ENCODE measurements at places on chromosomes 12 and 14. TPM values are rescaled to one million over a fixed set of nuclear protein-coding genes. Genes with fewer than 3 reads are reported as not detected.

E2F7 gene
- total RNA-seq: 32.7 TPM

DAO gene
- not detected for total RNA-seq

MGP gene
- total RNA-seq: 3.2 TPM

CCDC196 gene
- total RNA-seq: not detected

TMEM179 gene
- total RNA-seq: not detected

IQSEC3 gene
- total RNA-seq: 0.05 TPM

TPI1 gene
- total RNA-seq: 1,386 TPM

NELL2 gene
- total RNA-seq: 2.7 TPM

RIPK3 gene
- not detected for total RNA-seq

MIP gene
- not detected for total RNA-seq

IAPP gene
- not detected for total RNA-seq

CELA1 gene
- total RNA-seq: not detected

RNASE7 gene
- total RNA-seq: not detected

TTC8 gene
- total RNA-seq: 9.4 TPM

PMCH gene
- not detected for total RNA-seq

TMEM233 gene
- 5.6 TPM for total RNA-seq

SLCO1C1 gene
- 0.18 TPM for total RNA-seq

CISTR gene
- not detected for total RNA-seq

OVCH1 gene
- total RNA-seq: 0.45 TPM

DDN gene
- total RNA-seq: 5.5 TPM

TMEM132C gene
- total RNA-seq: not detected

SARNP gene
- 132 TPM for total RNA-seq

LHX5 gene
- total RNA-seq: not detected

HOXC12 gene
- total RNA-seq: not detected

HOXC9 gene
- total RNA-seq: 5.6 TPM

MFAP5 gene
- total RNA-seq: 0.23 TPM

GALNT9 gene
- total RNA-seq: 0.08 TPM

FAM90A1 gene
- total RNA-seq: not detected

BDKRB1 gene
- 2.3 TPM for total RNA-seq

TDRD9 gene
- not detected for total RNA-seq

PLEKHG3 gene
- 20.9 TPM for total RNA-seq

CSRNP2 gene
- 92.5 TPM for total RNA-seq

LRFN5 gene
- 11.1 TPM for total RNA-seq

BIN2 gene
- total RNA-seq: not detected

CLEC6A gene
- total RNA-seq: not detected

B3GNT4 gene
- total RNA-seq: 0.26 TPM
